Activated T-helper 1 cell treated with anti-CD3 and anti-CD28 coated beads, Interleukin-2, amount 50 U/mL, for 16 hours (primary cell): ENCODE measurements at places on chromosomes 3 and 15.

GRCh38 chr15:64333516-64333915 is 22.5 kb downstream of the CSNK1G1 start:
- DNase-seq, result no peak

DNA sequence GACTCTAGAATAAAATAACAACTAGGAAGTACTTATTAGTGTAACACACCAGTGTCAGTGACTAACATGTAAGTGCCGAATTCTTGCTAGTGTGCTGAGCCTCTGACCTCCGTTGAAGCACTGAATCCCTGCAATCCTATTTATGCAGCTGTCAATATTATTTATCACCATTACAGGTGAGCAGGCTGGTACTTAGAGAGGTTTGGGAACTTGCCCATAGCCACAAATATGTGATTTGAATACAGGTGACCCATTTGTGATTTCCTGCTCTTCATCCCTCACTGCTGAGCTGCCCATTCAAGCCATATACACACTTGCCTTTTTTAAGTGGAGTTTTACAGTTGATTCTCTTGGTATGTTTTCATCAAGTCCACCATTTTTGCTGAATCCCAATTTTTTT is 12.2 kb downstream of the EIF4E3 start:
- DNase-seq, result no peak

GRCh38 chr3:64457811-64458210 is 230.0 kb downstream of the ADAMTS9 start:
- no peak for DNase-seq

GRCh38 chr15:101652786-101653430 is 727 bp upstream of the TM2D3 start:
- DNase-seq, result no peak

DNA sequence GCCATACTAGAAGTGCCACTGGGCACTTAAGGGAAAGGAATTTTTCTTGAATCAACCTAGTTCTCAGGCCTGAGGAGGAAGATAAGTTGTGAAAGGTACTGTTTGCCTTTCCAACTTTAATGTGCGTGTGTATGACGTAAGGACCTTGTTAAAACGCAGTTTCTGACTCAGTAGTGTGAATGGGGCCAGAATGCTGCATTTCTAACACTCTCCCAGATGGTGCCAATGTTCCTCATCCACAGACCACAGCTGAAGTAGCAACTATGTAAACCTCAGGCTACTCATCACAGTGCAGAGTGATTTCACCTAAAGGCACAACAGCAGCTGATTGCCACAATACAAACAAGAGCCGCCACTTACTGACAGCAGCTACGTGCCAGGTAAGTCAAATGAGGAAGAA is 103.6 kb downstream of the OTOL1 start:
- DNase-seq, result no peak

DNA sequence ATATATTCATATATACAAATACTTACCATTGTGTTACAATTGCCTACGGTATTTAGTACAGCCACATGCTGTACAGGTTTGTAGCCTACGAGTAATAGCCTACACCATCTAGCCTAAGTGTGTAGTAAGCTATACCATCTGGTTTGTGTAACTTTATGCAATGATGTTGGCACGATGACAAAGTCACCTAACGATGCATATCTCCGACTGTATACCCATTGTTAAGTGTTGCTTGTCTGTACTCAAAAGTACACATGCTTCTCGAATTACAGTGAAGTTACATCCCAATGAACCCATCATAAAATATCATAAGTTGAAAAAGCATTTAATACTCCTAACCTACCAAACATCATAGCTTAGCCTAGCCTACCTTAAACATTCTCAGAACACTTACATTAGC is 327.1 kb downstream of the KBTBD8 start:
- DNase-seq, result no peak

GRCh38 chr3:160935413-160936095 is 169.6 kb downstream of the B3GALNT1 start:
- DNase-seq, result no peak

DNA sequence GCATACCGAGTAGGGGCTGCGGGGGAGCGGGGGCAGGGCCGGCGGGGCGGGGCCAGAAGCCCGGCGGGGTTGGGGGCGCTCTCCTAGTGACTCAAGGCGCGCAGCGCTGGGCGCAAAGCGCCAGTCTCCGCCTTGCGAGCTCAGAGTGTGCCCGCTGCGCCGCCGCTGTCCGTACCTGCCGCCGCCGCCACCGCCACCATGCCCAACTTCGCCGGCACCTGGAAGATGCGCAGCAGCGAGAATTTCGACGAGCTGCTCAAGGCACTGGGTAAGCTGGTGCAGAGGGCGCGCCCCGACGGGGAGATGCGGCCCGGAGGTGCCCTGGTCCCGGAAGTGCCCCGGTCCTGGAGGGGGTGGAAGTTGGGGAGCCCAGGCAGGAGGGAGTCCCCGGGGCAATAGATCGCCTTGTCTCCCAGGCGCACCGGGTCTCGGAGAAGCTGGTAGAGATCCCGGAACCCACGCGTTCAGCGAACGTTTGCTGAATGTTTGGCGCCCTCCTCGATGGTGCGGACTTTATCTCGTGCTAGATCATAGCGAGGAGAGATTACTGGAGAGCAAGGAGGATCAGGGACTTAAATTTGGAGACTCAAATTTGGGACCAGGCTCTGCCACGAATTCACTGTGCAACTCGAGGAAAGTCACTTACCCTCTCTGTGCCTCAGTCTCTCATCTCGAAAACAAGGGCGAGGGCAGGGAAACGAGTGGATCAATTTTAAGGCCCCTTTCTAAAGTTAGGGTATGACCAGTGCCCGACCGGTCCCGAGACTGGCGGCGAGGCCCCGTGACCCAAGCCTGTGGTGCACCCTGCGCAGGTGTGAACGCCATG is at the start of gene CRABP1:
TSS of gene CRABP1 (plus strand) at position 123 of the 826 bp plus-strand sequence. CDS start at position 199, 76 bp downstream.
- no peak for DNase-seq

GRCh38 chr3:115784739-115785536 is 161.6 kb downstream of the GAP43 start:
- DNase-seq, result no peak

GRCh38 chr15:27412415-27412814 is 441.4 kb downstream of the GABRG3 start:
- DNase-seq, result no peak

- DNase-seq, result no peak
Measured at GRCh38 chr15:88741671-88742070, 61.6 kb upstream of the ACAN start.

DNA sequence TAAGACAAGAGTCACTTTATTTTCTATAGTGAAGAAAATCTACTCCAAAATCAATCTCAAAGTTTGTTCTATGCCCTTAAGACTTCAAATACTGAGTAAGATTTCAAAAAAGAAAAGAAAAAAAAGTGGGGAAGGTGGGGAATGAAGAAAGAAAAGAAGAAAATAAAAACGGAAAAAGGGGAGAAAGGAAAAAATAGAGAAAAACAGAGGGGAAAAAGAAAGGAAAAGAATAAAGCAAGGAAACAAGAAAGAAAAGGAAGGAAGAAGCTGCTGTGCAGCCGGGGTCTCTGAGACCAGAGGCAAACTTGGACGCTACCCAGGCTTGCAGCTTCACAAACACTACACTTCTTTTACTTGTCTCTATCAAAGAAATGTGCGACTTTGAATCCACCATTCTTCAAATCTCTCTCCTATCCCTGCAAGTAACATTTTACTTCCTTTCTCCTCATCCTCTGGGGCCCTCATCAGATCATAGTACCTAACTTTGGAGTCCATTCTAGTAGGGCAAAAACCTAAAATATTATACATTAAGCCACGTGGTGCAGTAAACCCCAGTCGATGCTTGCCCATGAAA is 279.8 kb downstream of the FOXP1 start:
- no peak for DNase-seq
